Fibroblast of upper back skin (primary cell): ENCODE measurements at places on chromosomes 2 and 18.

GRCh38 chr2:20536619-20537422, 89.9 kb downstream of the RHOB start:
- no peak for DNase-seq

DNA sequence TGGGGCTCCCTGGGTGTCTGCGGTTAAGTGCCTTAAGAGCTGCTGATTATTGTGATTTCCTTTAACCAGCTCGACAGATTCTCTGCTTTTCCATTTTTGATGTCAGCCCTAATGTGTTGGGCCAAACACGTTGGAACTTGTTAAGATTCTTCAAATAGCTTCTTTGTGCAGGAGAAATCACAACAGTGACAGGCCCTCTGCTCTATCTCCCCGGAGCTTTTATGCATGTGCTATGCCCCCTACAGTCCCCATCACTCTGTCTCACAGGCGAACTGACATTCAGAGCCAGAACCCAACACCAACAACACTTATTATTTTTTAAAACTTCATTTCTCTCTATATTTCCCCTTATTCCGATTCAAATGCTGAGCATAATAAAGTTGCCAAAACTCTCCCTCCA, 371.7 kb upstream of the CELF4 start:
- DNase-seq: no peak

- DNase-seq: no peak
Measured at GRCh38 chr2:3872451-3872850, 169.1 kb downstream of the DCDC2C start.

DNA sequence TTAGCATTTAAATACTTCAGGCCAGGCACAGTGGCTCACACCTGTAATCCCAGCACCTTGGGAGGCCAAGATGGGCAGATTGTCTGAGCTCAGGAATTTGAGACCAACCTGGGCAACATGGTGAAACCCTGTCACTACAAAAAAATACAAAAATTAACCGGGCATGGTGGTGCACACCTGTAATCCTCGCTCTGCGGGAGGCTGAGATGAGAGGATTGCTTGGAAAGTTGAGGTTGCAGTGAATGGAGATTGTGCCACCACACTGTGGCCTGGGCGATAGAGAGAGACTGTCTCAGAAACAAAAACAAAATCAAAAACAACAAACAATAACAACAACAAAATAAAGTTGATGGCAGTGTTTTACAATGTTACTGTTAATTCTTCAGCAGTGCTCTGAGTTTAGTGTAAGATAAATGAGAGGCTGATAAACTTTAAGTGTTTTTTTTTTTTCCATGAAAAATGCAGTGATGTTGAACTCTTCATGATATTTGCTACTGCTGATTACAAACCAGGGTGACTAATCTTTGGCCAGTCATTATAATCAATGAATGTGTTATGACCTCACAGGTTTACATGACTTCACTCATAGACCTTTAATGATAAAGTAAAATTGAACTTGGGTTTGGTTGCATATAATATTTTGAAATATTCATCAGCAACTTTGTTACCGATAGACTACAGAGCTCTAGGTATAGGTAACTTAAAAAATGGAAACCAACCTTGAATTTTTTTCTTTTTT, 2.5 kb downstream of the ITGAV start:
- DNase-seq: no peak

DNA sequence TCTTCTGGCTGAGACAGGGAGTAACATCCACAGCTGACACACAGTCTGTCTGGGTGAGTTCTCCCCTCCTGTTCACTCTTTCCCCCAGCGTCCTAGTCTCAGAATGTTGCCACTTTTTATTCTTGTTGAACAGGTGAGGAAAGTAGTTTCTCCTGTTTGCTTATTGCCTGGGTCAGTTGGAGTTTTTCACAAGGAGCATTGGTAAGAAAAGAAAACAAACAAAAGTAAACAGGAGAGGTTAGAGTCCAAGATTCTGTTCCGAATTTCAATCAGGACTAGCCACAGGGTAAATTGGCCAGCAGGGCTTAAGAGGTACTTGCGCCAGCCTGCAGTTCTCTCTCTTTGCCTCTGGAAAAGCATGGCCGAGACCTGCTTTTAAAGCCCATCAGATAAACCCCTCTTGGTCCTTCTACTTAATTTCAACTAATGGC, 255.0 kb upstream of the EPAS1 start:
- no peak for DNase-seq

DNA sequence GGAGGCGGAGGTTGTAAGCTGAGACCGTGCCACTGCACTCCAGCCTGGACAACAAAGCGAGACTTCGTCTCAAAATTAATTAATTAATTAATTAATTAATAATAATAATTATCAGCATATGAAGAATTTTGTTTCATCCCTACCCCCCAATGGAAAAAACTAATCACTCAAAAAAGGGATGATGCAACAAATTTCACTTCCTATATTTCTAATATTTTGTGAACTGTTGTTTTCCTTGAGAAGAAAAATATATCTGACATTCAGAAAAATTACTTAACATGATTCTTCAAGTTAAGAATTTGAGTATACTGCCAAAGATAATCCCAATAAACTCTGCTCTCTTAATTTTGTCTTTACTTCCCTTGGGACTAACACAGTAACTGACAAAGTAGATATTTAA, 28.1 kb downstream of the EXOC6B start:
- no peak for DNase-seq

DNA sequence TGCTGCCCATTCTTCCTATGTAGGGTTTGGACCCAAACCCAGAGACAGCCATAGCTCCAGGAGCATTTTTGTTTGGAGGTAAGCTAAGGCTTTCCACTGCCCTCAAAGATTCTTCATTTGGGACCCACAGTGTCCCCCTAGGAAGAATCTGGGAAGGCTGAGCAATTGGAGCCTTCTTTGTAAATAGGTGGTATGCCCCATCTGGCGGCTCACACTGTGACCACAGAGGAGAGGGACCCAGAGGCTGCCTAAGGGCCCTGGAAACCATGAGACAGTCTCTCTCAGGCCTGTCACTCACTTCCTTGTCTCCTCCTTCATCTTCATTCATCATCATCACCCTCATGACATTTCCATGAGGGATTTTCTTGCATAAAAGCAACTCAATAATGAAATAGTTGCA, 215.4 kb upstream of the OSR1 start:
- no peak for DNase-seq

GRCh38 chr2:215369181-215369760, 57.4 kb downstream of the ATIC start:
- no peak for DNase-seq

GRCh38 chr2:92073036-92073814, 2798.0 kb upstream of the TEKT4 start:
- no peak for DNase-seq

- no peak for DNase-seq
Measured at GRCh38 chr2:212448698-212449097, 89.9 kb downstream of the ERBB4 start.

GRCh38 chr18:10210057-10210633, 244.3 kb upstream of the APCDD1 start:
- DNase-seq: no peak

GRCh38 chr2:112958428-112959108, 19.2 kb upstream of the IL36G start:
- DNase-seq: peak; percentile 69

- DNase-seq: no peak
Measured at GRCh38 chr18:27049969-27050368, 135.1 kb downstream of the CHST9 start.

GRCh38 chr2:28989973-28990372, 8.9 kb downstream of the TOGARAM2 start:
- no peak for DNase-seq

DNA sequence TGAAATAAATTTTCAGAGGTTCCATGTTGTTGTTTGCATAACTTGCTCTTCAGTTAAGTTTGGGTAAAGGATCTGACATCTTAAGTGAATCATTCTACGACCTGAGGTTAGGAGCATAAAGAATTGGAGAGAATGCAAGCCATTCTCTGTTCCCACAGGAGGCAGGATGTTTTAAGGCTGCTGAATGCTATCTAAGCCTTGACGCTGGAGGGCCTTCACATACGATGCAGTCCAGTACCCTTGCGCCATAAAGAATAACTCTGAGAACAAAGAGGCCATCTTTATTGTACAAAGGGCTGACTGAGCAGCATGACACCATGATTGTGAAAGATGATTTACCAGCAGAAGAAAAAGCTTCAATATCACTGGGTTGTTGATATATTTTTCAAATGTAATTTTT, 198.4 kb downstream of the NYAP2 start:
- DNase-seq: peak; percentile 12

DNA sequence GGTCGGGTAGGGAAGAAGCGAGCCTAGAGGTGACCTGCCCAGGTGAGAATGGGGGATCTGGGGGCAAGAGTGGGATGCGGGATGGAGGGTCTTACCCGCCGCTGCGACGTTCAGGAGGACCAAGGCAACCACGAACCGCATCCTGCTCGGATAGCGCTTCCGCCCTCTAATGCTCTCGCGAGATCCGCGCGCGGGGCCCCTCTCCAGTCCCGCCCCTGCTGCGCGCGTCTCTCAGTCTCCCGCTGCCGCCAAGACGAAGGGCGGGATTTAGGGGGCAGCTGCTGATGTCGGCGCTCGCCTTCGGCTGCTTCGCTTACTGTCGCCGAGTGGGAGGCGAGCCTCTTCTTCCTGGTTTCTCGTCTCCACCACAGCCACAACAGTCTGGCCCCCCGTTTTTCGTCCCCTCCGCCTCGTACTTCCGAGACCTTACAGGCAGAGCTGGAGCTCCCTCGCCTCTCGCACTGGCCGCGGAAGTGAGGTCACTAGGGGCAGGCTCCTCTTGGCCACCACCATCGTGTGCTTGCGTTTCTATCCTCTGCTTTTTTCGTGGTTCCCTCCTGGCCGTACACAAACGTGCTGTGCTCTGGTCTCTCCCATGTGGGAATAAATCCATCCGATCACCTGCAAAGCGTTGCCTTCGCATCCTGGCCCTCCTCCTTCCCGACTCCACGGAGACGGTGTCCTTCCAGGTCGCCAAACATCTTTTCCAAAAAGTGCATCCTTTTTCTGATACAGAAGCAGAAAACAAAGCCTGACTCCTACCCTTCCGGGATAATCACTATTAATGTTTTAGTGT, at the start of gene TGOLN2:
TSS of gene TGOLN2 (minus strand) at position 168 of the 796 bp plus-strand sequence. CDS start at position 141, 27 bp downstream.
- peak; percentile 91 for DNase-seq

DNA sequence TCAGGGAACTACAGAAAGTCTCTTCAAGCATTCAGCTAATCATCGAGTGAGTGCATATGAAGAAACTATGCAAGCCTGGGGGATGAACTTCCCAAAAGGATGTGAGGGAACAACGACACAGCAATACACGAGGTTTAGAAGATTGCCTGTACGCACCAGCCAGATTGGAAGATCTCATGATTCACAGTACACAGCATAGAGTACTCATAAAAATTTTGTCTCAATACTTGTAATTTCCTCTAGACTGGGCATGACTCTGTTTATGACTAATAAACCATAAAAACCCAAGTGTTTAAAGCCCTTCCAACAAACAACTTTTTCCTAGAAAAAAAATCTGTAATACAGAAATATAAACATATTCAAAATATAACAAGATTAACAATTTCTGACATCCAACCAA, 279.7 kb downstream of the KCNJ3 start:
- DNase-seq: no peak

GRCh38 chr2:205477016-205477705, 205.1 kb upstream of the NRP2 start:
- DNase-seq: peak; percentile 38

GRCh38 chr2:223865907-223866508, 28.6 kb upstream of the AP1S3 start:
- DNase-seq: no peak

GRCh38 chr2:576292-576691, 100.9 kb downstream of the TMEM18 start:
- no peak for DNase-seq

DNA sequence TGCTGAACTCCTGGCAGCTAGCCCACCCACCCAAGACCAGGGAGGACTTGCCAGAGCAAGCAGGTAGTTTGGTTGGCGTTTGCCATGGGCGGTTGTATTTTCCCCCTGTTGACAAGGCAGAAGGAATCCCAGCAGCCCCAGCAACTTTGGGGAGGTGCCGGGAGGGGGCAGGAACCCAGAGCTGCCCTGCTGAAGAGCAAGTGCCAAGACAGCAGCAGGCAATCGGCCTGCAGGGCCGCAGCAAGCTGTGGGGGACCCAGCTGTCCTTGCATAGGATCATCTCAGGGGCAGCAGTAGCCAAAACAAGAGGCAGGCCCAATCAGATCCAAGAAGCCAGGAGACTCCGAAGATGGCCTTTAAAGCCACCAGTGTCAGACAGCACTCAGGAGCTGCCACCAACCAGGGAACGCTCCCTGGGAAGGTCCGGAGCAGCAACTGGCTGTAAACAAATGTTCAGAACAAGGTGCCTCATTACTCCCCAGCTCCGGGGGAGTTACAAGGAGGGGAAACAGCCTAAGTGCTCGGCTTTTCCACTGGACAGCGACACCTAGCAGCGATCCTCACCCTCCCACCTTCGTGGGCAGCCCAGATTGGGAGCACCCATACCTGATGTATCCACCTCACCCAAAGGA, 2.1 kb downstream of the ST8SIA5 start:
- no peak for DNase-seq

DNA sequence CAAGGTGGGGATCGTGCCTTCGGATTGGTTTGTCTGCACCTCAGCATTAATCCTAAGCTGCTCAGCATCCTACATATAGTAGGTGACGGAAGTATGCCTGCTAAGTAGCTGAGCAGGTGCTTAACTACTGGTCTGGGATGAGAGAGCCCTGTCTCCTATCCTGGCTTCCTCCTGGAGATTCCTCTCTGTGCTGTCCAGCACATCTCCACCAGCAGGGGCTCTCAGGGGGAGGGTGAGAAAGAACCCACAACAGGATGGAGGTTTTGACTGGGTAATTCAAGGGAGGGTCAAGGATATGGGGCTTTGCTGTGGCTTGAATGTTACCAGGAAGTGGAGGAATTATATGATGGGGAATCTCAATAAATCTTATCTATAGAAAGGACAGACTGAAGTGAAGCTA, 45.4 kb upstream of the KIF5C start:
- no peak for DNase-seq

- DNase-seq: no peak
Measured at GRCh38 chr18:13039806-13040205, 48.6 kb downstream of the CEP192 start.

DNA sequence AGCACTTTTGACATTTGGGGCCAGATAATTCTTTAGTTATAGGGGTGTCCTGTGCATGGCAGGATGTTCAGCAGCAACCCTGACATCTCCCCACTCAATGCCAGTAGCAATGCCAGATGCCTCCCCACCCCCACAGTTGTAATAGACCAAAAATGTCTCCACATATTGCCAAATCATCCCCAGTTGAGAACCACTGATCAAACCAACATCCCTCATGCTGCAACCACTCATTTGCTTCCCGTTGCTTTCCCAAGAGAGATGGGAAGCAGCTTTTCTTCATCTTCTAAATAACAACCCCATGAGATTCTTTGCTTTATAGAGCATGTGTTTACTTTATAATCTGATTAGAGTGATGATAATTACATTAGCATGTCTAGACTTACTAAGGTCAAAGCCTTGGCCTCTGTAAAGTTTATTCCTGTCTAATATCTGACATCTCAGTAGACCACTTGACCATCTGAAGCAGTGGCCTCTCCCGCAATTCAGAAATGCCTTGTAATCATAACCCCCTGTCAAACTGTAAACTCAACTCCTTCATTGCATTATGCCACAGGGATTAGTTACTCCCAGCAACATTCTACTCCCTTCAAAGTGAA, 28.7 kb upstream of the C1D start:
- no peak for DNase-seq
